ENCODE measurements at places on chromosomes 1 and 21.
A peak's percentile ranks its signal among the peaks of the same experiment; 100 is the strongest.

DNA sequence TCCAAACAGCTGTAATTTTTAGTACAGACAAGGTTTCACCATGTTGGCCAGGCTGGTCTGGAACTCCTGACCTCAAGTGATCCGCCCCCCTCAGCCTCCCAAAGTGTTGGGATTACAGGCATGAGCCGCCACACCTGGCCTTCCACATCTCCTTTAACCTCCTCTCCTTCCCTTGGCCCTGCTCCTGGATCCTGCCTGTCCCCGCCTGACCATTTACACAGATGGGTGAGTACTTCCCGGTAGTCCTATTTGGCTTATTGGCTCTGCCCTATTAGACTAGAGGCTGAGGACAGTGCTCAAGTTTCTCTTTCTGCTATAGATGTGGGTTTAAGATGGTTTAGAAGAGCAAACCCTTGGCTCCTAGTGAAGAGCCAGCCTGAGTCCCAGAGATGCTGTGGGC lies 7.1 kb downstream of the PTPN7 start:
- H3K4me1 ChIP-seq, result no peaks in the 10 kb centered on the region
- H3K36me3 ChIP-seq, result peaks cover 63% of the 10 kb centered on the region
- no peak overlapping the region for H3K27ac ChIP-seq
- no peak for DNase-seq
- no peak overlapping the region for H3K4me3 ChIP-seq

DNA sequence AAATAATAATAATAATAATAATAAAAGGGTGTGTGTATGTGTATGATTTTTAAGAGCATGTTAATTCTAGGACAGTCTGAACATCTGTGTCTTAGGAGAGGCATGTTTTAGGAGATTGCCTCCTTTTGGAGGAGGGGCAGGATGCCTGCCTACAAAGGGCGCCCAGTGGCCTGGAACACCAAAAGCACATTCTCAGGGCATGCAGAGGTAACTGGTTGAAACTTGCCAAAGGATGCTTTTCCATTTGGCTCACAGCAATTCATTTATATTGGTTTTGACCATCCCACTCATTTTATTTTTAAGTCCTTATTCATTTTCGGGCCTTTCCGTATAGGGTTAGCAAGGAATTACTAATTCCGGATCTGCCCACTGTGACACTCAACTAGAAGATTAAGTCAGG lies 21.1 kb upstream of the LAMC2 start:
- no peak for DNase-seq
- no peaks in the 10 kb centered on the region for H3K4me1 ChIP-seq
- no peaks in the 10 kb centered on the region for H3K27me3 ChIP-seq
- no peaks in the 10 kb centered on the region for H3K36me3 ChIP-seq

GRCh38 chr1:85313888-85314696 lies 37.7 kb upstream of the BCL10 start:
- H3K4me1 ChIP-seq, result no peaks in the 10 kb centered on the region
- no peak overlapping the region for H3K27ac ChIP-seq
- H3K36me3 ChIP-seq, result no peaks in the 10 kb centered on the region
- no peaks in the 10 kb centered on the region for H3K27me3 ChIP-seq
- DNase-seq, result no peak

GRCh38 chr1:8145545-8146202 lies 119.6 kb upstream of the ERRFI1 start:
- H3K27ac ChIP-seq, result no peak overlapping the region
- H3K4me1 ChIP-seq, result peaks cover 5% of the 10 kb centered on the region
- DNase-seq, result peak; percentile 16
- H3K4me3 ChIP-seq, result no peak overlapping the region
- no peaks in the 10 kb centered on the region for H3K36me3 ChIP-seq

- H3K27ac ChIP-seq, result no peak overlapping the region
- no peaks in the 10 kb centered on the region for H3K36me3 ChIP-seq
- no peaks in the 10 kb centered on the region for H3K4me1 ChIP-seq
- peak; percentile 41 for DNase-seq
- H3K27me3 ChIP-seq, result no peaks in the 10 kb centered on the region
- H3K4me3 ChIP-seq, result no peak overlapping the region
These were observed 16.4 kb upstream of the CGN start for GRCh38 chr1:151494741-151495281.

- H3K36me3 ChIP-seq, result no peaks in the 10 kb centered on the region
- H3K27ac ChIP-seq, result peak overlapping the region; percentile 97
- H3K4me3 ChIP-seq, result peak overlapping the region; percentile 80
- H3K27me3 ChIP-seq, result no peaks in the 10 kb centered on the region
- peak; percentile 38 for DNase-seq
These were observed 1.2 kb downstream of the TAL1 start for GRCh38 chr1:47230692-47231300.

DNA sequence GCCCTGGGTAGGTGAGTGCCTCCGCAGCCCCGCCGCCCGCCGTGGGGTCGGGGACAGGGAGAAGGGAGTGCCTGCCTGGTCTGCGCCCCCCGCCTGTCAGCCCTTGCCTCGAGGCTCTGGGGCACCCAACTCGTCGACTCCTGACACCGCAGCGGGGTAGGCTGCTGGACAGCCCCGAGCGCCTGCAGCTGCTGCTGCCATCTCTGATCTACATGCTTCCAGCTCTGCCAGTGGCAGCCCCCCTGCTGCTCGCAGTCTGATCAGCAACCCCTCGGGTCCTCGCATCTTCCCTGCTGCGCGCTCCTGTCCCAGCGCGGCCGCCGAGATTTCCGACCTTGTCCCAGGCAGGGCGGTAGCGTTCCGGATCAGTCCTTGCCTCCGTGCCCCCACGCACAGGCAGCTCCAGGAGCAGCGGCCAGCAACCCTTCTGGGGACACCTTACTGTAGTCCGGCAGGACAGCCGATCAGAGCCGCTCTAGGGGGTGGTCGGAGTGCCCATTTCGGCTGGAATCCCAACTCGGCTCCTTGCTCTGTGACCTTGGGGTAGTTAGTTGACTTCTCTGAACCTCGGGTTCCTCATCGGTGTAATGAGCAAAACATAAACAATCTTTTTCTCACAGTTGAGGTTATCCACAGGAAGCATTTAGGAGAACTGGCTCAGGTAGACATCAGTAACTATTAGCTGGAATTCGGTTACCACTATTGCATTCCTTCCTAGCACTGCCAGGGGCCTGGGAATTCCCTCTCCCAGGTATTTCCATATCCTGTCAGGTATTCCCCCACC lies 540 bp downstream of the BCAN start:
- peaks cover 35% of the 10 kb centered on the region for H3K4me1 ChIP-seq
- no peaks in the 10 kb centered on the region for H3K36me3 ChIP-seq
- H3K4me3 ChIP-seq, result peak overlapping the region; percentile 40
- DNase-seq, result no peak
- H3K27ac ChIP-seq, result no peak overlapping the region

DNA sequence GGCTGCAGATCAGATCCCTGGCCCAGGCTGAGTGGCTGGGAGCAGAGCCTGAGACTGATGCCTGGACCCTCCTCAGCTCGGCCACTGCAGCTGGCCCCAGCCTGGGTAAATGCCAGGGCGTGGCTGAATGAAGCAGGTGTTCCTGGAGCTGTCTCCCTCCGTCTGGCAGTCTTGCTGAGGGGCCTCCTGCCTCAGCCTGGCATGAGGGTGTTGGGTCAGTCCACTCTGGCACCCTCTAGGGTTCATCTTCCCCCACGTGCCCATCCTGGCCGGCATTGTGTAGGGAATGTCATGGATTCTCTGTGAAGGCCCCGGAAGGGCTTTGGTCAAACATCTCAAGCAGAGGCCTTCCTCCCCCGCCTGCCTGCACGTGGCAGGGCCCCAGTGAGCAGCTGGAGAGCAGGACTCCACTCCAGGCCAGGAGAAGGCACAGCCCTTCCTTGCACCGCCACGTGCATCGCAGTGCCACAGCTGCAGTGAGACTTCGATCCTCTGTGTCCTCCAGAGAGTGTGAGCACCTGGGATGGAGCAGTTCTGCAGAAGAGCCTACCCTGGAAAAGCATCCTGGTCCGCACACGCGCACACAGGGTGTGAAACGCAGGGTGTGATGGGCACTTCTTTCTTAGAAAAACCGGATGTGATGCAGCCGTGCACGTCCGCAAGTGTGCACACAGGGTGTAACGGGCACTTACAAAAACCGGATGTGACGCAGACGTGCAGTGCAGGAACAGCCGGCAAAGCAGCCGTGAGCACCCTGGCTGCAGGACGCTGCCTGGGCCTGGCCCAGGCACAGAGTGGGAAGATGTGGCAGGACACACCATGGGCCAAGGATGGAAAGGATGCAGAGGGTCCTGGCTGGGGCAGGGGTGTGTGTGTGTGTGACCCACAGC lies 4.6 kb upstream of the KRTAP10-4 start:
- H3K36me3 ChIP-seq, result no peaks in the 10 kb centered on the region
- no peak overlapping the region for H3K4me3 ChIP-seq
- no peak overlapping the region for H3K27ac ChIP-seq
- no peaks in the 10 kb centered on the region for H3K27me3 ChIP-seq

GRCh38 chr1:44417351-44418021 lies 12.4 kb downstream of the RNF220 start:
- H3K4me1 ChIP-seq, result peaks cover 45% of the 10 kb centered on the region
- peak; percentile 91 for DNase-seq
- H3K36me3 ChIP-seq, result peaks cover 17% of the 10 kb centered on the region
- H3K4me3 ChIP-seq, result peak overlapping the region; percentile 46

GRCh38 chr1:176374967-176375569 lies 87.9 kb upstream of the PAPPA2 start:
- no peaks in the 10 kb centered on the region for H3K36me3 ChIP-seq
- no peaks in the 10 kb centered on the region for H3K27me3 ChIP-seq
- no peak overlapping the region for H3K27ac ChIP-seq
- H3K4me3 ChIP-seq, result no peak overlapping the region

GRCh38 chr1:189609167-189609566 lies 868.5 kb downstream of the BRINP3 start:
- H3K27me3 ChIP-seq, result no peaks in the 10 kb centered on the region
- no peak overlapping the region for H3K4me3 ChIP-seq
- no peak overlapping the region for H3K27ac ChIP-seq
- no peaks in the 10 kb centered on the region for H3K4me1 ChIP-seq

- DNase-seq, result no peak
- H3K27ac ChIP-seq, result no peak overlapping the region
- no peaks in the 10 kb centered on the region for H3K36me3 ChIP-seq
- peaks cover 11% of the 10 kb centered on the region for H3K4me1 ChIP-seq
These were observed 186.4 kb downstream of the MRPL39 start for GRCh38 chr21:25420831-25421230.

DNA sequence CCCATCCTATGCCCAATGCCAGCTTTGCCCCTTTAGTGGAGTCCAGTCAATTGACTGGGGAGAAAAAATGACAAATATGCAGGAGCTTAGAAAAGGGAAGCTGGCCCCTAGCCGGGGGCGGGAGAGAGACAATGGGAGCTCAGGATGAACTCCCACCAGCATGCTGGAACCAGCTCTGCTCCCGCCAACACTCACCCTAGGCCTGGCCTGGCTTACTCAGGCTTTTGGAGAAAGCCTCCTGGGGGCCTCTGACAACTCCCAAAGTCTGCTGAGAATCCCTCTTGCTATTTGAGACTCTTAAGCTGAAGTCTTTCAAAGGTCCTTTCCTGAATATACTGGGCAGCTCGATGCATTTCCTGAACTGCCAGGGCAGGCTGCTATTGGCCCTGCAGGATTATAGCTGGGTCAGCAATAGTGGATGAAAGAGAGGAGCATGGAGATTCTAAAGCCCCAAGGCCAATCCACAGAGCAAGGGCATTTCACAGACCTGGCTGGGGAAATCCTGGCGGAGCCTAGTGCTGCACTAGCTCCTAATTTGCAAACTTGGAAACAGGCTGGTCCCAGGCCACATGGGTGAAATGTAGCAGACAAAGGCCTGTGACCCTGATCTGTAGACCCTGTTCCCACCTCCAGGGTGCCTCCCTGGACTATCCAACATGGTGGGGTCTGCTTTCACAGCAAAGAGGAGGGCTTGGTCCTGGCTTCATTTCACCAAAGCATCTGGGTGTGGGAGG lies 35.7 kb upstream of the CLSTN1 start:
- no peak overlapping the region for H3K27ac ChIP-seq
- no peak overlapping the region for H3K4me3 ChIP-seq
- no peaks in the 10 kb centered on the region for H3K27me3 ChIP-seq
- peaks cover 14% of the 10 kb centered on the region for H3K36me3 ChIP-seq

DNA sequence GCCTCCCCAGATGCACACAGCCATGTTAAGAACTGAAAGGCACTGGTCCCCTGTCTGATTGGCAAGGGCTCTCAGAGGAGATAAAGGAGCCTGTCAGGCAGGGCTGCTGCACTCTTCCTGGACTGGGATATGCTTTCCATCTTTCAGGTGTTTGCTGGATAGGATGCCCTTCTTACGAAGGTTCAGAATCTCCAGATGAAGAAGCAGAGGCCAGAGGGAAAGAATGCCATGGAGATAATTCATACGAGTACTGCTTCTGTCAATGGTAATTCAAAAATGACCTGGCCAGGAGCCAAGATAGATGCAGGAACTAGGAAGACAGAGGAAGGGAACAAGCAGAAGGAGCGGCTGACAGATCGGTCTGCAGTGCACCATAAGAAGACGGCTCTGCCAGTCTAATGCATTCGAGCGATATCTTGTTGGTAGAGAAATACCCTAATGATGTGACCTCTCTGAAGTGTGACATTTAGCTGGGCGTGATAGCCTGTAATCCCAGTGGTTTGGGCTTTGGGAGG lies 16.6 kb upstream of the ATP2B4 start:
- no peaks in the 10 kb centered on the region for H3K27me3 ChIP-seq
- peak; percentile 45 for DNase-seq
- H3K4me1 ChIP-seq, result peaks cover 47% of the 10 kb centered on the region
- no peak overlapping the region for H3K27ac ChIP-seq
- no peaks in the 10 kb centered on the region for H3K36me3 ChIP-seq
- no peak overlapping the region for H3K4me3 ChIP-seq

- no peaks in the 10 kb centered on the region for H3K4me1 ChIP-seq
- no peak overlapping the region for H3K27ac ChIP-seq
These were observed 996.2 kb downstream of the AMY1C start for GRCh38 chr1:104745875-104746274.

DNA sequence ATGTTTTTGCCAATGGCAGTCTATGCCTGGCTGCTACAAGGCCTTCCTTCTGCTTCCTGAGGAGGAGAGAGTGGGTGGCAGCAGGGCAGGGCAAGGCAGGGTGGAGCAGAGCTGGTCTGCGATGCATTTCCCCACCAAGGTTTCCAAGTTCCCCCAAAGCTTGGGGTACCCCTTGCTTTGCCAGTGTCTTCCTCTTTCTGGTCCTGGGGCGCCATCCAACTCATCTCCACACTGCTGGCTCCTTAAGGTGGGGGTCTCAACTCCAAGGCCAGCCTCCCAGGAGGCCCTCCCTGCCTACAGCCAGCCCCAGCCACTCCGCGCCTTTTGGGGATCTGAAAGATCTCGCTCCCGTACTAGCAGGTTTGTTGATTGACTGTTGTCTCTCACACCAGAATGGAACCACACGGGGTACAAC lies 3.9 kb upstream of the SKI start:
- H3K27me3 ChIP-seq, result peaks cover 4% of the 10 kb centered on the region
- H3K27ac ChIP-seq, result no peak overlapping the region
- DNase-seq, result no peak
- no peak overlapping the region for H3K4me3 ChIP-seq

DNA sequence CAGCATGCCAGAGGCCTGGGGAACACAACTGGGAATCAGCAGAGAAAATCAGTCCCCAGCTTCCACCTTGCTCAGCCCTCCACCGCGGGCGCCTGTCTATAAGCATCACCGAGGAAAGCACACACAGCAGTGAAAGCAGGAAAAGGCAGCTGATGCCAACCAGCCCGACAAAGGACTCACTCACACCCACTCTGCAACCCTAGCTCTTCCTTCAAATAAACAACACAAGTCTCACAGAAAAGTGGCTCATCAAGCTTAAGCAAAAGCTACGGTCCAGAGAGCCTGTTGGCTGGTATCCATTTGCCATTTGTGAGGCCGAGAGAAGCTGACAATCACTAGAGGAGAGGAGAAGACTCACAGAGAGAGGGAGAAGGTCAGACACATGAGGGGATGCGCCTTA lies 27.1 kb downstream of the MRAP start:
- no peak for DNase-seq
- no peaks in the 10 kb centered on the region for H3K27me3 ChIP-seq
- H3K4me3 ChIP-seq, result no peak overlapping the region
- no peak overlapping the region for H3K27ac ChIP-seq
- peaks cover 25% of the 10 kb centered on the region for H3K36me3 ChIP-seq

All from common myeloid progenitor, CD34-positive (primary cell).